Lung (tissue), 17 donors: ENCODE measurements at places on chromosomes 11 and 22. TPM values are rescaled to one million over a fixed set of nuclear protein-coding genes. Genes with fewer than 3 reads are reported as not detected.

GRCh38 chr22:21013657-21014201 lies 1.2 kb upstream of the P2RX6 start:
- H3K36me3 ChIP-seq = no peaks in the 10 kb centered on the region
- no peak for DNase-seq
- H3K4me1 ChIP-seq = peaks cover 10% of the 10 kb centered on the region
- H3K27me3 ChIP-seq = no peaks in the 10 kb centered on the region
- H3K27ac ChIP-seq = no peak overlapping the region

- DNase-seq = peak; percentile 76
- H3K4me3 ChIP-seq = no peak overlapping the region
- H3K27me3 ChIP-seq = no peaks in the 10 kb centered on the region
These were observed 13.1 kb downstream of the EEF1G start for GRCh38 chr11:62560566-62561103.

ASCL2 gene
- 2.4 TPM for total RNA-seq

LMO2 gene
- total RNA-seq = 35.1 TPM

DNA sequence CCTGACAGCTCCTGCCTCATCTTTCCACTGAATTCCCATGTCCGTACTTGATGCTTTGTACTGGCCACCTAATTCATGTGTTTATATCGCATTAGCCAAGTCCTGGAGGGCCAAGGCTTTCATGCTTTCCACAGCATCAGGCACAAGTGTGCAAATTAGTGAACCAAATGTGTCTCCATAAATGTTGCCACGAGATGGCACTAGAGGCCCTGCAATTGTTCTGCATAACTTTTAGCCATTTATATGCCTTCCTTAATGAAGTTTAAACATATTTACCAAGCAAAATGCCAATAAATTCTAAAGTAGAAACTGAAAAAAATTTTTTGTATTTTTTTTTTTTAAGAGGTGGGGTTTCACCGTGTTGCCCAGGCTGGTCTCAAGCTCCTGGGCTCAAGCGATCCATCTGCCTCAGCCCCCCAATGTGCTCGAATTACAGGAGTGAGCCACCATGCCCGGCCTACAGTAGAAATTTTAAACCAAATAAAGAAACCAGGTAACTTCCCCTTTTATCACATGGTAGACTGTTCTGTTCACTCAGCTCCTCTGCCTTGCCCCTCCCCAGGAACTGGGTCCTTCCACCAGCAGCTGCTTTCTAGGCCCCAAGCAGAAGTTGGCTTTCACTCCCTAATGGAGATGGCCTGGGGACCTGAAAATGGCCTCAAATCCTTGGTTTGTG lies 20.8 kb upstream of the IL18BP start:
- no peak overlapping the region for H3K4me3 ChIP-seq
- no peak overlapping the region for H3K27ac ChIP-seq
- H3K27me3 ChIP-seq = no peaks in the 10 kb centered on the region
- DNase-seq = peak; percentile 65
- H3K4me1 ChIP-seq = no peaks in the 10 kb centered on the region
